ENCODE measurements at places on chromosomes 7 and 10.

DNA sequence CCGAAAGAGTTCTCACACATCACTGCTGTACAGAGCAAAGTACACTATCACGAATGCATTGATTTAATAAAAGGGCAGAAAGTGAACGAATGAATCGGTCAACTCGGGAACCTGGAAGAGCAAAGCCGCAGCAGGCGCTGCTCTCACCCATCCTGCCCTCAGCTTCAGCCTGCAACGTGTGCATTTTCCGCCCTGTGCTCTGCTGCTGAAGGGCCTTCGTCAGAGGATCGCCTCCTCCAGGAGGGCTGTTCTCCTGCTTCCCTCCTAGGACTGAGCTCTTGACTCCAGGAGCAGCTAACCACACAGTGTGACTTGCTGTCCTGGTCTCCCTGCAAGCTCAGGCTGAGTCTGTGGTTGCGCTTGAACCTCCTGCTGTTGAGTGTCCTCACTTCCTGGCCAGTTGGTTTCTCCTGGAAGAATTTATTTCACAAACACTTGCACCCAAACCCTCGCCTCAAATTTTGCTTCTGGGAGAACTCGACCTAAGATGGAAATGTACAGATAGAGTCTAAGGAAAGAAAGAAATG is 473.0 kb upstream of the KLF6 start:
- DNase-seq: no peak

DNA sequence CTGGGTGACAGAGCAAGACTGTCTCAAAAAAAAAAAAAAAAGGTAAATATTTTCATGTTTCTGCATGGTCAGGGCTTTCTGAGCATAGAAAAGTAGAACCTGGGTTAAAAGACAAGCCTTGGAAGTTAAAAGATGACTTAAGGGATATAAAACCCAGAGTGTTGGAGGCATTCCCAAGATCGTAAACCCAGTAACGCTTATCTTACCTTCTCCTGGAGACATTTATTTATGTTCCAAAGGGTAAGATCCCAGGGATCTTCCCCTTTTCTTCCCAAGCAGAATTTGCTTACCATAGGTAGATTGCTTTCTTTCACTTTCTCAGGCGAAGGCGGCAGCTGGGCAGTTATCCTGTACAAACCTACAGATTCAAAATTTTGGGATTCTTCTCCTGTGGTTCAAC is 22.2 kb downstream of the SUGCT start:
- no peak for DNase-seq

DNA sequence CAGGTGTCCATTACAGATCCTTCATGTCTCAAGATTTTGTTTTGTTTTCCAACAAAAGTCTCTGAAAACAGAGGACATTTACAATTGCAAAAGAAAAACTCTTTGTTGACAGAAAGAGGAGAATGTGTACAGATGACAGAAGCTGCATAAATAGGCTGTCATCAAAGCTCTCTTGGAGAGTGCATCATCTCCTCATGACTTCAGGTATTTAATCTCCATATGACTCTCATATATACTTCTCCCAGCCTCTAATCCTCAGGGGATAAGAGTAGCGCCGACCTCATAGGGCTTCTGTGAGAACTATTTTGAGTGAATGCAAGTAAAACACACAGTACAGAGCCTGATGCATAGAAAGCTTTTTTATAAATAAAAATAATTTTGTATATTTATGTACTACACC is 48.1 kb upstream of the SEPTIN7 start:
- no peak for DNase-seq

GRCh38 chr10:90589825-90590224 is 268.0 kb downstream of the HTR7 start:
- no peak for DNase-seq

- DNase-seq: no peak
These were observed 232.4 kb upstream of the KLF14 start for GRCh38 chr7:130966246-130967009.

- no peak for DNase-seq
These were observed at the start of gene PLAU for GRCh38 chr10:73910764-73911552. PLAU (plus strand) TSS chr10:73911132; CDS start chr10:73911556, 424 bp downstream.

DNA sequence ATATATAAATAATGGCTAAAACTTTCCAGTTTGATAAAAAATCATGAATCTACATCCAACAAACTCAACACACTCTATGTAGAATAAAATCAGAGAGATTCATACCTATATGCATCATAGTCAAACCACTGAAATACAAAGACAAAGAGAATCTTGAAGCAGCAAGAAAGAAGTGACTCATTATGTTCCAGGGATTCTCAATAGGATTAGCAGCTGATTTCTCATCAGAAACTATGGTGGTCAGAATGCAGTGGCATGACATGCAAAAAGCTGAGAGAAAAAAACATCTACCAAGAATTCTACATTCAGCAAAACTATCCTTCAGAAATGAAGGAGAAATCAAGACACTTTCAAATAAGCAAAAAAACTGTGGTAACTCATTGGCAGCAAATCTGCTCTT is 187.4 kb downstream of the RNLS start:
- DNase-seq: no peak

DNA sequence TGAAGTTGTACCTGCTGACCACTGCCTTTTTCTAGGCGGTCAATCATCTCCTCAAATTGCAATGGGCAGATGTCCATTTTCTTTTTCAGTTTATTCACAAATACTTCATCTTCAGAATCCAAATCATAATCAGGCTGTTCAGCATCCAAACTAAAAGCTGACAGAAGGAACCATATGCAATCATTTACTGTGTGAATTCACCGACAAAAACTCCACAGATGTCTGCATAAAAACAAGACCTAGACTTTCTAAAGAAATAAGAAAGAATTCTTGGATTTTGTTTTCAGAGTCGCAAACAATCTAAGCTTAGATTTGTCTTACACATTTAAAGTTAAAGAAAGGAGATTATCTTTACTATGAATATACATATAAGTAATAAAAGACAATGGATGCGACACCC is 53.4 kb downstream of the EPC1 start:
- no peak for DNase-seq

DNA sequence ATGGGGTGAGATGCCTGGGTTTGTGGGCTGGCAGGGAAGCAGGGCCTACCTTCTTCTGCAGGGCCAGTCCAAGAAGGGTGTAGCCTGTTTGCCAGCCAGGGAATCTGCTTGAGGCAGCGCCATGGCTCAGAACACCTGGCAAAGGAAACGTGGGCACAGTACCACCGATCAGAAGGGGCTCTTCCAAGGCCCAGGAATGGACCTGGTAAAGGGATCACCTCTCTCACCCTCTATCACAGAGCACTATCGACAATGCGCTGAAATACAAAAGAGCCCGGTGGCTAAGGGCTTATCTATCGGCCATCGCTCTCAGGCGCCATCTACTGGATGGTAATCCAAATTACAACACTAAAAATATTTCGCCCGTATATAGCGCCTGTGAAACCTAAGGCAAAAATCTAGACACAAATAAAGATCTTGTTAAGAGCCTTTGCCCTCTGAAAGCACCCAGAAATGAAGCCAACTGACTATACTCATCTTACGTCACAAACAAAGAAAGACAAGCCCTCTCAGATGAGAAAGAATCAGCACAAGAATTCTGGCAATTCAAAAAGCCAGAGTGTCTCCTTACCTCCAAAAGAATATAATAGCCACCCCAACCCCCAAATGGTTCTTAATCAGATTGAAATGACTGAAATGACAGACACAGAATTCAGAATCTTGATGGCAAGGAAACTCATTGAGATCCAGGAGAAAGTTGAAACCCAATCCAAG is 217.8 kb upstream of the HPS1 start:
- no peak for DNase-seq

GRCh38 chr7:17304926-17305325 is 6.5 kb downstream of the AHR start:
- DNase-seq: no peak

DNA sequence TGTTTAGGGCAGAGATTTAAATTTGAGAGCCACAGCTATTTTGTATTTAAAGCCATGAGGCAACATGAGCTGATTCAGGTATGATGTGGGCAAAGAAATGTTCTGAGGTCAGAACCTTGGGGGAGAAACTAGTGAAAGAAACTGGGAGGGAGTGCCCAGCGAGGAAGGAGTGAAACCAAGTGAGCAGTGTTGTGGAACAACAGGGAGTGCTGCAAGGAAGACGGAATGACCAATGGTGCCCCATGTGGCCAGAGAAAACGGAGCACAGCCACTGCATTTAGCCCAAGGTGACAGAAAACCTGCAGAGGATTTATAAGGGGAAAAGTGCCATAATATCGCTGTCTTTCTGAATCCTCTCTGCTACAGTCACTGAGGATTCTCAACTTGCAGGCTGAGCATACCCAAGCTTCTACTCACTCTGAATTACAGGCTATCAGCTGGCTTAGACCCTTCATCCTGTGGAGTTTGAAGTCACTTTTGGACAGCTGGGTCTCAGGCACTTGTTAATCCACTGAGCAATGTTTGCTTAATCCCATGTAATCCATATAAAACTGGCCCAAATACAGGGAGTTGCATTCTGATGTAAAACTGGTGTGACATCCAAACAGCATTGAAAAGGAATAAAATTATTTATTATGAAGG is 777.3 kb downstream of the CCSER2 start:
- DNase-seq: no peak

DNA sequence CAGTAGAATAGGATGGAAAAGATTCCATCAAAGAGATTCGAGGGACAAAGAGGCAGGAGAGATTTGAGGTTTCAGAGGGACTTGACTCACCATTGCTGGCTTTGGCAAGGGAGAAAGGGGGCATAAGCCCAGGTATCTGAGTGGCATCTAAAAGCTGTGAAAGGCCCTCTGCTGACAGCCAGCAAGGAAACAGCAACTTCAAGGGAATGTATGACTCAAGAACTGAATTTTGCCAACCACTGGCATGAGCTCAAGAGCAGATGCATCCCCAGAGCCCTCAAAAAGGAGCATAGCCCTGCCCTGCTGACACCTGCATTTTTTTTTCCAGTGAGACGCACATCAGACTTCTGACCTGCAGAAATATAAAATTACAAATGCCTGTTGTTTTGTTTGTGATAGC is 19.6 kb upstream of the ADAM12 start:
- DNase-seq: no peak

DNA sequence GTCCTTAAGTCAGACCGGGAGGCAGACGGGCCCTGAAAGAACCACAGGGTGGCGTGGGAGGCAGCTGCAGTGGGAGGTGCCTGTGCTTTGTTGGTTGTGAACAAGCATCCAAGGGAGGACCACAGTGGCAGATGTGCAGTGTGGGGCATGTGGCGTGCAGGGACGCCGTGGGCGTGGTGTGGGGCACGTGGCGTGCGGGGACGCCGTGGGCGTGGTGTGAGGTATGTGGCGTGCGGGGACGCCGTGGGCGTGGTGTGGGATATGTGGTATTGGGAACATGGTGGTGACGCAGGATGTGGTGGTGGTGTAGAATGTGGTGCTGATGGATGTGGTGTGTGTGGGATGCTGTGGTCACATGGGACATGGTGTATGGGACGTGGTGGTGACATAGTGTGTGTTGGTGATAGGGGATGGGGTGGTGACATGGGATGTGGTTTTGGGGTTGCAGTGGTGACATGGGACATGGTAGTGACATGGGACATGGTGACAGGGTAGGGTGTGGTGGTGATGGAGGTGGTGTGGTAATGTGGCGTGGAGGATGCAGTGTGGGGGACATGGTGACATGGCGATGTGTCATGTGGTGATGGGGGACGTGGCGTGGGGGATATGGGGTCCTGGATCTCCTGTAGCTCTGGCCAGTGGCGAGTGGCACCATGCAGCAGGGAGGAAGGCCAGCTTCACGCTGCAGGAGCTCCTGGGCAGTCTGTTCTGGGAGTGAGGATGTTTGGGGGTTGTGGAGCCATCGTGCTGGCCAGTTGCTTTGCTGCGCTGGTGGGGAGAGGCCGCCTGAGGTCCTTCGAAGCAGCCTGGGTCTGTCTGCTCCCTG is 78.8 kb downstream of the INPP5A start:
- no peak for DNase-seq

DNA sequence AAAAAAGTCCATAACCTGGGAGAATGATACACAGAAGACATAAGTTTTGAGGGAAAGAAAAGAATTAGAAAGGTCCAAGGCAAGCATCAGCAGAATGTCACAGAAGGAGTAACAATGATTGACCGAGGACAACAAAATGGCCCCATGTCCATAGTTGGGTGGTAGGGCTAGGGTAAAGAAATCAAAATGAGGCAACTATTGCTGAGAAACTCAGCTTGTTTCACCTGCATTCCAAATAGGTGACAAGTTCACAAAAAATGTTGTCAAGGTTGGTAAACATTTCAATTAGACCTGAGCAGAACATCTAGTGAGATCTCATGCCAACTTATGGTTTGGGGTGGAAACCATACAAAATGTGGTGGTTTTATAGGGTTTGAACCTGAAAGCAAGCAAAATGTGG is 22.8 kb upstream of the DLX6 start:
- no peak for DNase-seq

- no peak for DNase-seq
These were observed 21.9 kb downstream of the PDCD4 start for GRCh38 chr10:110893559-110894179.

GRCh38 chr7:75630549-75630948 is 108.2 kb downstream of the HIP1 start:
- no peak for DNase-seq

DNA sequence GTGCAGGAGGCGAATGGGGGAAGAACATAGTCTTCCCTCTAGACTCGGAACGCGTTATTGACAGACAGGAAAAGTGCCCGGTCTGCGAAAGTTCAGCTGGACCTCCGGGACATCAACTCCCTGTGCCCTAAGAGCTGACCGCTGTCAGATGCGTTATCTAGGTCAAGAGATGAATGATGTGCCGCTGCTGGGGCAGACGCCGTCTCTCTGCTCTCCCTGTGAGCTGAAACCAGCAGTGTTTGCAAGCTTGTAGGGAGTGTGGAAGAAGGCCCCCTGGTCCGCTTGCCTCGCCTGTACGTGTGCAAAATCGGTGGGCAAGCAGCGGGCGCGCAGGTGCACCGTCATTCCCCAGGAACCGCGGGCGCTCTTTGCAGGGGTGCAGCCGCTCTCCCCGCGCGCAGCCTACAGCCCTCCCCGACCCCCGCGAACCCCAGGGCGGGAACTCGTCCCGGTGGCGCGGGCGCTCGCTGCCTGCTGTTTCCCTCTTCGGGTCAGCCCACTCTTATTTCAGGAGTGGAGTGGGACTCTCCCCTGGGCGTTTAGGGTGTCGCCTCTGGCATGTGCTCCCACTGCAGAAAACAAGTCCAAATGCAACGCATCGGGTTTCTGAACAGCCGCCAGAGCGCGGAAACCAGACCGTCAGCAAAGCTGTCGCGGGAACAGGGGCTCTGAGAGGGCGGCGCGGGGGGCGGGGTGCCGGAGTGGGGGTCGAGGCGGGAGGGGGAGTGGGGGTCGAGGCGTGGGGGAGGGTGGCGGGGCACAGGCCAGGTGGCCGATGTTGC is 1.8 kb upstream of the PFKFB3 start:
- no peak for DNase-seq

DNA sequence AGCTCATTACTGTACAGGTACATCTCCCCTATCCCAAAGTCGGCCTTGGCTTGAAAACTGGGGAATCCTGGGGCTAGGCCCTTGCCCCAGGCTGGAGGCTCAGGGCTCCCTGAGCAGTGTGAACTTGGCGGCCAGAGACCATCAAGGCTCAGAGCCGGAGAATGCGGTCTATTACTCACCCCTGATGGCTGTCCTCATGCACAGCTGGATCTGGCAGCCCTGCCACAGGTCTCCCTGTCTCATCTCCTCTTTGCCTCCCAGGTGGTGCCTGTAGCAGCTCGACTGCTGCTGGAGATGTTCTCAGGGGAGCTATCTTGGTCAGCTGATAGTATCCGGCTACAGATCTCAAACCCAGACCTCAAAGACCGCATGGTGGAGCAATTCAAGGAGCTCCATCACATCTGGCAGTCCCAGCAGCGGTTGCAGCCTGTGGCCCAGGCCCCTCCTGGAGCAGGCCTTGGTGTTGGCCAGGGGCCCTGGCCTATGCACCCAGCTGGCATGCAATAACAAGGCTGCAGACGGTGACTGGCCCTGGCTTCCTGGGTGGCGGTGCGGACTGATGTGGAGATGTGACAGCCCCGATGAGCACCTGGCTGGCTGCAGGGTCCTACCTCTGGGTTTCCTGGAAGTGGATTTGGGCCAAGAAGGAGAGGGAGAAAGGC is 10.7 kb downstream of the IRF5 start:
- no peak for DNase-seq

All from stimulated activated CD4-positive, alpha-beta T cell treated with anti-CD3 and anti-CD28 coated beads, Interleukin-15, amount 100 ng/mL, for 1 hour (primary cell).